ENCODE measurements at places on chromosomes 6 and 20. TPM values are rescaled to one million over a fixed set of nuclear protein-coding genes. Genes with fewer than 3 reads are reported as not detected.

GRCh38 chr6:154440422-154441043, 70.0 kb downstream of the CNKSR3 start:
- DNase-seq = no peak

GRCh38 chr6:84150705-84151104, 76.7 kb downstream of the CEP162 start:
- no peak for DNase-seq

DNA sequence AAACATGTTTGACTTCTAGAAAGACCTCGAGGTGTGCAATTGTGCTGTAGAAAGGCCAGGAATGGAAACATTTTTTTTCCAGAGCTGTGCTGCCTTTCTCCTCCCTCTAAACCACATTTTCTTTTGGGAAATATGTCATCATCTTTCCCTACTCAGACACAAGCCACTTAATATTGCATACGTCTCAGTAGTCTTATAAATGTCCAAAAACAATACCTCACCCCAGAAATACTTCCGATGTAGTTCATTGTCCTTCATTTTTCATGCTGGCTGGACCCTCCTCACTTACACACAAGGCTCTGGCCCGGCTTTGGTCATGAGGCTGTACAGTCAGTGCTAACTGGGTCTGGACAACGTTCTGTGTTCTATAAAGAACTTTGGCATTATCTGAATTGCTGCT, 126.4 kb downstream of the SCML4 start:
- no peak for DNase-seq

GRCh38 chr20:51731731-51732095, 36.5 kb downstream of the ATP9A start:
- DNase-seq = peak; percentile 40

DNA sequence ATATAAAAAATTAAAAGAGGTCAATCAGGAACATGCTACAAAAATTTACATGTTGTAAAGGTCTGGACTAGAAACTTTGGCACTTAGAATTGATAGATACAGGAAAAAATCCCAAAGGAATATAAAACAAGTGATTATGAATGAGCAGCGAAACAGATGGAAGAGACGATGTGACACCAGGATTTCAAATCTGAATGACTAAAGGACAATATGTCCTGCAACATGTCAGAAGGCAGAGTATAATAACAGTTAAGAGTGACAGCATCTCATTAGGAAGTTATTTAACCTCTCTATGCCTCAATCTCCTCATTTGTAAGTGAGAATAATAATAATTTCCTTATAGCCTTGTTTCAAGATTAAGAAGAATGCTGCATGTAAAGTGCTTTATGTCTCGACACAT, 50.3 kb downstream of the FRK start:
- no peak for DNase-seq

- no peak for DNase-seq
Observed at GRCh38 chr6:154766288-154766687, 33.1 kb downstream of the SCAF8 start.

DNA sequence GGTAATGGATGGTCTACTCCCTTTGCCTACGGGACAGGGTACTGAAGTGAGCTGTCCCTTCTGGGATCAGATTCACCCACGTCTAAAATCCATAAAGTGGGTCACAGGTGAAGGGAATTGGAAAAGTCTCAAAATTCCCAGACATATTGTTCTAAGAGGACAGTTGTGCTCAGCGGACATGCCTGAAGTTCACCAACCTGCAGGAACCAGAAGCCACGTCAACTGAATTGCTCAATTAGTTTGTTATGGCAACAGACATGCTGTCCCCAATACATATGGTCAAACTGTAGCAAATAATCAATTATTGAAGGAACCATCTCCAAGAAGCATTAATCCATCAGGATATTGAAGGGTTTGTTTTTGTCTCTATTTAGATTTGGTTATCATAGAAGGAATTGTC, 190.2 kb downstream of the FRK start:
- DNase-seq = no peak

DNA sequence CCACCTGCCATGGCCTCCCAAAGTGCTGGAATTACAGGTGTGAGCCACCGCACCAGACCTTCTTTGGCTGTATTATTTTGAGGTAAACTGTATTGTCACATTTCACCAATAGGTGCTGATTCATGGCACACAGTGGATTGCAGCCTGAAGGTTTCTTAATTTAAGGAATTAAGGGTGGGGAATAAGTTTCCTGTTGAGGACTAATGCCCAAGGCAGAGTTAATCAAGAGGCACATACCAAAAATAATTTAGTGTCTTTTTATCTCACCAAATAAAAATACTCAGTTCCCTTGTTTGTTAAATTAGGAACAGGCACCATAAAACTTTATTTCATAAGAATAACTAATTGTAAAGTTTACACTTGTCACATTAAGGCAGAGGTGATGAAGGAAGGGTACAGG, 103.7 kb downstream of the SLX4IP start:
- no peak for DNase-seq

GRCh38 chr6:75830959-75831885, 82.2 kb downstream of the MYO6 start:
- DNase-seq = no peak

DNA sequence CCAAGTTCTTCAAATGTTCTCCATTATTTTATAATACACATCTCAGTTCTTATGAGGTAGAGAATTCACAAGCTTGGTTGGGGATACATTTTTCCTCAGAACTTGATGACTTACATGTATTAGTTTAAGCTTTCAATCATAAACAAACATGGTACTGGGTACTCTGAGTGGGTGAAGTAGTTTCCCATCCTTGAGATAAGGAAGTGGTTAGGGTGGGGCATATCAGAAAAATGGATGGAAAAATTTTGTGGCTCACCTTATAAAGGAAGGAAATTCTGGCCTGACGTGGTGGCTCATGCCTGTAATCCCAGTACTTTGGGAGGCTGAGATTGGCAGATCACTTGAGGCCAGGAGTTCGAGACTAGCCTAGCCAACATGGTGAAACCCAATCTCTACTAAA, 52.0 kb downstream of the CD164 start:
- no peak for DNase-seq

DNA sequence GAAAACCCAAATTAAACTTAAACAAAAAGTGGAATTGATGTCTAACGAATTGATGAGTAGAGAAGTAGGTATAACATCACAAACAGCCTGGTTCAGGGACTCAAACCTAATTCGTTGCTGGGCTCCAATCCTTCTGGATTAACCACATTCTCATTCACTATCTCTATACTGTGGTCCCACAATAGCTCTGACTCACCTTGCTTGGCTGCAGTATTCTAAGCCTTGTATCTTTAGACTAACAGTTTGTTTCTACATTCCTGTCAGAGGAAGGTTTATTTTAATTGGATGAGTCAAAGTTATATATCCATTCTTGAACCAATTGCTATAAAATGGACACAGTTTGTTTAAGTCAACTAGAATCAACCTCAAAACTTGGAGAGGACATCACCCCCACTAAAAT, 530.5 kb upstream of the PTCHD4 start:
- DNase-seq = no peak

GRCh38 chr20:63628246-63628975, 1.5 kb upstream of the GMEB2 start:
- no peak for DNase-seq

GRCh38 chr20:35626386-35627001, 10.9 kb downstream of the SPAG4 start:
- DNase-seq = no peak

GRCh38 chr20:56857950-56858349, 228.8 kb downstream of the TFAP2C start:
- no peak for DNase-seq

DNA sequence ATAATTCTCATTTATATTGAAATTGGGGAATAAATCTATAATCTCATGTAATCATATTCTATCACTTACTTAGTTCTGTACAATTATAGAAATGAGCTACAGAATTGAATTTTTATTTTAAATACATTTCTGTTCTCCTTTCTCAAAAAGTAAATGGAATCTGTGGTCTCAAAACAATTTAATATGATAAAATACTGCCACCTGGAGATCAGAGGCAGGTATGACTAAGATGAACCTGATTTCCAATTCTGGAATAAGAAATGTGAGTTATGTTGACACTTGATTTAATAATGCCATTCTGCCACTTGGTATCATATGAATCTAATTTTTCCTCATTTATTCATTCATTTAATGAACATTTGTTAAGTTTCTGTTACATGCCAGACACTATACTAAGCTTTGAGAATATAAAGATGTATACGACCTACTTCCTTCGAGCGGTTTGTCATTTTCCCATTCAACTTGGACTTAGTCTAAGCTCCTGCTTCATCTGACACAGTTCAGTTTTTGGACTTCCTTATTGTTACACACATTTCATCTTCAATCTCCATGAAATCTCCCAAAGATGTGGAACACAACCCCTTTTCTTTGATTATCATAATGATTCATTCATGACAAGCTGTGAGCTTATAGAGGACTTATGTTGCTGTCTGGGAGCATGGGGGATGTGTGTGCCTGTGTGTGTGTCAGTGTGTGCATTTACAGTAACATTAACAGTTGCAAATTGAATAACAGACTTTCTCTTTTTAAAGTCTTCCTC, 7.5 kb upstream of the CCDC28A start:
- peak; percentile 39 for DNase-seq

GRCh38 chr6:123263981-123264380, 267.9 kb downstream of the CLVS2 start:
- DNase-seq = no peak

GRCh38 chr20:38714308-38714707, 10.0 kb upstream of the SLC32A1 start:
- no peak for DNase-seq

DNA sequence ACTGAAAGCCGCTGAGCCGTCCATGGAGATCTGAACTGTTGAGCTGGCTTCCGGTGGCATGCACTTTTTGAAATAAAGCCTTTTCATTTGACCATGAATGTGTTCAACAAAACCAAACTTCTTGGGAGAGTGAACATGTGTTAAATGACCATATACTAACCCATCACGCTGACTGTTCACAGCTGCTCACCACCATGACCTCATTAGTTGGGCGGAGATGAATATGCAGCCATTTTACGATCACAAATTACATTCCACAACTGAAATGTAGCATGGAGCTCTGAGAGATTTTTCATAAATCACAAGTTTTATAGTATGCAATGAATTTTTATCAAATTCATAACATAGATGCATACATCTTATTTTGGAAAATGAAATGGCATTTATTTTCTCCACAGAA, 4.2 kb downstream of the RAMACL start:
- no peak for DNase-seq

The C6orf15 gene
- total RNA-seq = not detected

The ELOVL2 gene
- total RNA-seq = 55.4 TPM

The DEFB121 gene
- not detected for total RNA-seq

The SLC22A7 gene
- 0.41 TPM for total RNA-seq

The UBD gene
- not detected for total RNA-seq

The VGLL2 gene
- total RNA-seq = not detected

The RSPH4A gene
- total RNA-seq = 1.6 TPM

Data from frontal cortex (tissue), 4 donors.